Kasumi-1 (cell line): ENCODE measurements at places on chromosomes 12 and 14.

- peak; percentile 51 for DNase-seq
Observed at GRCh38 chr14:54564071-54564867, 2.7 kb upstream of the SAMD4A start.

- peak; percentile 58 for DNase-seq
Observed at GRCh38 chr12:64392221-64392620, 1.7 kb upstream of the C12orf56 start.

GRCh38 chr14:56703947-56704346, 106.3 kb downstream of the OTX2 start:
- DNase-seq: no peak

- DNase-seq: no peak
Observed at GRCh38 chr12:12586879-12587675, 24.4 kb upstream of the DUSP16 start.

DNA sequence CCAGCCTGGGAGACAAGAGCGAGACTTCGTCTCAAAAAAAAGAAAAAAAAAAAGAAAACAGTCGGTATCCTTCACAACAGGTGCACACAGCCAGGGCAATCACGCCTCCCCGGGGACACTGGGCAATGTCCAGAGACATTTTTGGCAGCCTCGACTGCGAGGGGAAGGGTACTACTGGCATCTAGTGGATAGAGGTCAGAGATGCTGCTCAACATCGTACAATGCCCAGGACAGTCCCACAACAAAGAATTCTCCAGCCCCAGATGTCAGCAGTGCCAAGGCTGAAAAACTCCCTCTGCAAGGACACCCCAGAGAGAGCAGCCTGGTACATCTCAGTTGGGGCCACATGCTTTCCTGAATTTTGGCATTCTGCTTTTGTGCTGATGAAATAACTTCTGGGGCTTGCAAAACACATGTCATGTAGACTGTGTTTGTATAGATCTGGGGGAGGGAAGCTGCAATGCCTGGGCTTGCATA, 21.5 kb downstream of the ALDH2 start:
- peak; percentile 11 for DNase-seq

- no peak for DNase-seq
Observed at GRCh38 chr14:75379930-75380270, 47.9 kb upstream of the JDP2 start.

DNA sequence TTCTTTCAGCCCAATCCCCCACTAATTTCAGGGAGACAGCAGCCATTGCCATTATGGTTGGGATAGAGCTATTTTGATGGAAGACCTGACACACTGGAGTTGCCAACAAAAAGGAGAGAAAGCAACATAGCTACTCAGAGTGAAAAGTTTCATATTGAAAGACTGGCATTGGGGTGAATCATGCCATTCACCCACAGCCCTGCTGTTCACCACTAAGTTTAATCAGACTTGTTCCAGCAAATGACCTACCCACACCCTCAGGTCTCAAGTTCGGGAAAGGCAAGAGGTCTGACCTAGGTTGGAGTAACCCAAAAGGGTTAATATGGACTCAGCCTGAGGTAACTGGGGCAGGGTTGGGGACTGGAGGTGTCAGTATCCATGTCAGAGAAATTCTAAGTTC, 169.2 kb downstream of the PAWR start:
- no peak for DNase-seq

DNA sequence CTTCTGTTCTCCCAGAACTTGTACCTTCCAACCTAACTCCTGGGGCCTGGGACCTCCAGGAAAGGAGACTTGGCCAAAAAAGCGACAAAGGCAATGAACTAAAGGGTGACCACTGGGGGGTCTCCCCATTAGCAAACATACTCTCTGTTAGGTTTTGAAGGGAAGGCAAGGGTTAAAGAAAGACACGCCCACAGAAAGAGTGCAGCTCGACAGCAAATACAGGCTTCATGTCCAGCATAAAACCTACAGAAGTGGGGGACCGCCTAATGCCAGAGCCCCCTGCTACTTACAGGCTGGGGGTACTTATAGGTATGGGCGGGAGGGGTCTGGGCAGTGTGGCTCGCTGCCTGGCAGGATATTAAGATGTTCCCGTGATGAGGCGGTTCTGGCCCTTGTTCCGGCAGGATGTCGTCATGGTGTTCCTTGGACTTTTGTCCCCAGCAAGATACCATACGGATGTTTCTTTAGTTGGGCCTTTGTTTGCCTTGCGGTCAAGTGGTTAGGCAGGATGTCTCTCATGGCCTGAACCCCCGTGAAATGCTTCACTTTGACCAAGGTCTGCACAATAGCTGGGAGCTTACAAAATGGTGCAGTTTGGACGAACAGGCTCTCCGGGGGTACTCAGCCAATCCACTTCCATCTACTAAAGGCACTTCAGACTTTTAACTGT, 53.4 kb downstream of the PRMT8 start:
- DNase-seq: no peak

- no peak for DNase-seq
Observed at GRCh38 chr14:22159099-22159498, 429.9 kb downstream of the DAD1 start.

DNA sequence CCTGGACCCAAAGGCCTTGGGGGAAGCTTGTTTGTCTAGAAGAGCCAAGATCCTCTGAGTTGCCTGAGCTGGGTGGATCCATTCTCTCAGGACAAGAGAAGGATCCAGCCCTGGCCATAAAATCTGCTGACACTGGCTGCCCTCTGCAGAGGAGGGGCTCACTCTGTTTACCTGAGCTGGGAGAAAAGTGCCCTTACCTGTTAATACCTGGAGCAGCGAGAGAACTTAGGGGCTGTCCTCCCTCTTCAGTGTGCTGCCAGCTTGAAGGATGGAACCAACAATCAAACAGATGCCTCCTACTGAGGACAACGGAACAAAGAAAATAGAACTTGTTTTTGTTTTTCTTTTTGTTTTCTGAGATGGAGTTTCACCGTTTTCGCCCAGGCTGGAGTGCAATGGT, 7.3 kb upstream of the KRT7 start:
- DNase-seq: no peak

- DNase-seq: peak; percentile 37
Observed at GRCh38 chr12:47838286-47838931, 18.7 kb upstream of the HDAC7 start.

DNA sequence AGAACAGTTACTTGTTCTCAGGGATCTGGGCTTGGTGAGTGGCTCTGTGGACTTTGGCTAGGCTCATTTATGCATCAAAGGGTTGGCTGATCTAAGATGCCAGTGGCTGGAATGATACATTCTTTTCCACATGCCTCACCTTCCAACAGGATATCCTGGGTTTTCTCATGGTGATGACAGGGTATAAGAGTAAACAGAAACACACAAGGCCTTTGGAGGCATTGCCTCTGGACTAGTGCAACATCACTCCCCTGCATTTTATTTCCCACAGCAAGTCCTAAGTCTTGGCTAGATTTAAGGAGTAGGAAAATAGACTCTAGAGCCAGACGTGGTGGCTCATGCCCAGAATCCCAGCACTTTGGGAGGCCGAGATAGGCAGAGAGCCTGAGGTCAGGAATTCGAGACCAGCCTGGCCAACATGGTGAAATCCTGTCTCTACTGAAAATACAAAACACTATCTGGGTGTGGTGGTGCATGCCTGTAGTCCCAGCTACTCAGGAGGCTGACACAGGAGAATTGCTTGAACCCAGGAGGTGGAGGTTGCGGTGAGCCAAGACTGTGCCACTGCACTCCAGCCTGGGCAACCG, 47.9 kb downstream of the RPH3A start:
- DNase-seq: no peak

GRCh38 chr14:61351477-61351876, 30.1 kb downstream of the PRKCH start:
- DNase-seq: no peak

DNA sequence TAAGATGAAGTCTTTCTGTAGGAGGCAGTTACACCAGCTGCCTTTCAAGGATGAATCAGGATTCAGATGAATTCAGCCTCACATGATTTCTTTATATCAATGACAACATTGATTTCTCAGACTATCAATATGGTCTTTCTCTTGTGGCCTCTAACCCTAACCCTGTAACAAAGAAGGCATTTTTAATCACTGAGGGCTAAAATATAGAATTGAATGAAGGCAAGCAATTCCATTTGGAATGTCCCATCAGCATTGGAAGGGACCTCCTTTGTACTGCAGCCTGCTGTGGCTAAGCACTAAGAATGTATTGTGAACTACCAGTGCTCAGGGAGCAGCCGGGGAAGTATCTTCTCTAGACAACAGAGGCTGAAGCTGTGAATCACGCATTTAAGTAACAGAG, 90.6 kb upstream of the FRMD6 start:
- no peak for DNase-seq

DNA sequence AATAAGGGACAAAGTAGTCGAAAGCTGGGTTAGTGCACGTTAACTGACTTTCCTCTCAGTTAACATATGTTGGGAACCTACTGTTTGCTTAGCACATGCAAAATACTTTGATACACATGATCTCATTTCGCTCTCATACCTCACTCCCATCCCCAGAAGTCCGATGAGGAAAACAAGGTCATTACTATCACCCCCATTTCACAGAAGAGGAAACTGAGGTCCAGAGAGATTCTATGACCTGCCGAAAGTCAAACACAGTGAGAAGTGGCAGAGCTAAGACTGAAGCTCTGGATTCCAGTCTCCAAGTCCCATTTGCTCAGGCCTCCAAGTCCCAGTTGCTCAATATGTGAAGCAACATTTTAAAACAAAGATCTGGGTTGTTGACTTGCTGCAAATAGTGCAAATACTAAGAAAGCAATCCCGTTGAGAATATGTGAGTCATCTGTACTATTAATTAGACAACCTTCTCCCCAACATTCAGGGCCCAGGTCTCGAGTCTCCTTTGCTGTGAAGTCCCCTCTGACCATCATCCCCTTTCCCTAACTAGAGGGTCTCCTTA, 170.6 kb upstream of the PWP1 start:
- DNase-seq: no peak

- DNase-seq: no peak
Observed at GRCh38 chr14:81557146-81557545, 23.5 kb upstream of the SEL1L start.

GRCh38 chr14:96622926-96623325, 120.7 kb downstream of the PAPOLA start:
- DNase-seq: no peak

GRCh38 chr14:44428231-44428945, 78.7 kb downstream of the FSCB start:
- DNase-seq: no peak

- peak; percentile 44 for DNase-seq
Observed at GRCh38 chr12:10364815-10365622, 24.8 kb downstream of the KLRK1 start.

DNA sequence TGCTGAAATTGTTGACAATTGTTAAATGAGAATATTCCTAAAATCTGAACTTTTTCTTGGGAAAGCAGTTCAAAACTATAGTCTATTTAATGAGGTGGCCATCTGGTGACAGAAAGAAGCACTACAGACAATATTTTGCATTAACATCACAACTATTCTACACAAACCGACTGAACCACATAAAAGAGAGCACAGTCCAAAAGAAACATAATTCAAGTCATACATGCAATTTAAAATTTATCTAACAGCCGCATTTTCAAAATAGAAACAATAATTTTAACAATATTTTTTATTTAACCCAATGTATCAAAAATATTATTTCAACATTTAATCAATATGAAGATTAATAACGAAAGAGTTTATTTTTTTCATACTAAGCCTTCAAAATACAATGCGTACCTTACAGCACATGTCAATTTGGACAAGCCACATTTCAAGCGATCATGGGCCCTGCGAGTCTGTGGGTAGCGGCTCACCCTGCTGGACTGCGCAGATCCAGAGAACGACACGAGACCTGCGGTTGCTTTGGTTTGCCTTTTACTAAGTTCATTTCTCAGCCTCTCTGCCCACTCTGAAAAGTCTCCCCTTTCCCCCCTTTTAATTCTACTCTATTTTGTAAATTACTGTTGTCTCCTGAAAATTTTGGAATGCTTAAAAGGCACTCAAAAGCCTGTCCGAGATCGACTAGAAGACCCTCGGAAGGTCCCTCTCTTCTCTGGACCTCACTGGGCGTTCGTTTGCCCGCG, 947 bp upstream of the LRRC9 start:
- peak; percentile 26 for DNase-seq

- DNase-seq: peak; percentile 58
Observed at GRCh38 chr12:46342562-46343033, 30.0 kb downstream of the SLC38A2 start.

- DNase-seq: no peak
Observed at GRCh38 chr14:74785056-74785613, 22.0 kb downstream of the YLPM1 start.

DNA sequence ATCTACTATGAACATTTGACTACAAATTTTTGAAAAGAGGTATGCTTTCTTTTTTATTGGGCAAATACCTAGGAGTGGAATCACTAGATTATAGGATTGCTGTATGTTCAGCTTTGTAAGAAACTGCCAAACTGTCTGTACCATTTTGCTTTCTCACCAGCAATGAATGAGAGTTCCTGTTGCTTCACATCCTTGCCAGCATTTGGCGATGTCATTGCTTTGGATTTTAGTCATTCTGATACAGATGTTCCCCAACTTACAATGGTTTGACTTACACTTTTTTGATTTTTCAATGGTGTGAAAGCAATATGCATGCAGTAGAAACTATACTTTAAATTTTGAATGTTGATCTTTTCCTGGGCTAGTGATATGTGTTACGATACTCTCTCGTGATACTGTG, 328.7 kb downstream of the RAD51B start:
- no peak for DNase-seq

DNA sequence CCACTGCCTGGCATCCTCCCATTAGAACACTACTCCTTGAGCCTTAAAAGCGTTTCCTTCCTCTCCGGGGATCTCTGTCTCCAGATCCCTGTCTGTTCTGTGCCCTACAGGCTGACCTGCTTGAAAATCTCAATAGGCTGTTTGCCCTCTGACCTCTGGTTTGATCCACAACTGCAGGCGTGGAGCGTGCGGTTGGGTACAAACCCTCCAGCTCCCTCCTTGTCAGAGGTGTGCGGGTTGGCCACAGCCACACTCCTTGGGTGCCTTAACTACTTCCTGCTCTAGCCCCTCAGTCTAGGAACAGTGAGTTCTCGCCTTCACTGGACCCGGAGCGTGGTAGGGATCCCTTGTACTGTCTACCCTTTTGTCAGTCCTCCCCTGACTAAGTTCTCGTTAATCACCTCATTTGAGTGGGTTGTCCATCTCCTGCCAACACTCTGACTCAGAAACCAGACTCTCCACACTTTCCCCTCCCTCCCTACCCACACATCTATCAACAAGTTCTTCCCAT, 33.1 kb downstream of the CMKLR1 start:
- no peak for DNase-seq

- no peak for DNase-seq
Observed at GRCh38 chr12:52401526-52401925, 4.6 kb downstream of the KRT82 start.

GRCh38 chr12:66899588-66899987, 220.7 kb upstream of the GRIP1 start:
- no peak for DNase-seq

DNA sequence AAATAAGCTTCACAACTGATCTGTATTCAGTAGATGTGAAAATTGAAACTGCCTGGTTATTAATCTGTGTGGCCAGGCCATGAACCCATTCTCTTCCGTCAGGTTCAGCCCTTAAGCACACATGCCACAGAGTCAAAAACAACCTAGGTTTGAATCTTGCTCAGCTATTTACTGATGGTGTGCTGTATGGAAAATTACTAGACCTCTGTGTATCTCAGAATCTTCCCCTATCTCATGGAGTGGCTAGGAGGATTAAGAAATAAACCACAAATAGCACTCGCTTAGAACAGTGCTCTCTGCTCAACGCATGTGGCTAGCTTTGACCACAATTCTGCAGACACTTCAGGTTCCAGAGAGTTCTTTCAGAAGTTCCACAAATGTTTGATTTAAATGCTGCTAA, 240.7 kb upstream of the PLEKHG7 start:
- DNase-seq: peak; percentile 61

- no peak for DNase-seq
Observed at GRCh38 chr12:100043631-100044030, 58.9 kb upstream of the ANKS1B start.

GRCh38 chr12:108478611-108479206, 36.4 kb upstream of the FICD start:
- DNase-seq: no peak
